RPMI7951 (cell line): ENCODE measurements at places on chromosomes 13 and 19.
A peak's percentile ranks its signal among the peaks of the same experiment; 100 is the strongest.

- no peak for DNase-seq
Observed at GRCh38 chr13:27408074-27408473, 16.3 kb upstream of the GTF3A start.

DNA sequence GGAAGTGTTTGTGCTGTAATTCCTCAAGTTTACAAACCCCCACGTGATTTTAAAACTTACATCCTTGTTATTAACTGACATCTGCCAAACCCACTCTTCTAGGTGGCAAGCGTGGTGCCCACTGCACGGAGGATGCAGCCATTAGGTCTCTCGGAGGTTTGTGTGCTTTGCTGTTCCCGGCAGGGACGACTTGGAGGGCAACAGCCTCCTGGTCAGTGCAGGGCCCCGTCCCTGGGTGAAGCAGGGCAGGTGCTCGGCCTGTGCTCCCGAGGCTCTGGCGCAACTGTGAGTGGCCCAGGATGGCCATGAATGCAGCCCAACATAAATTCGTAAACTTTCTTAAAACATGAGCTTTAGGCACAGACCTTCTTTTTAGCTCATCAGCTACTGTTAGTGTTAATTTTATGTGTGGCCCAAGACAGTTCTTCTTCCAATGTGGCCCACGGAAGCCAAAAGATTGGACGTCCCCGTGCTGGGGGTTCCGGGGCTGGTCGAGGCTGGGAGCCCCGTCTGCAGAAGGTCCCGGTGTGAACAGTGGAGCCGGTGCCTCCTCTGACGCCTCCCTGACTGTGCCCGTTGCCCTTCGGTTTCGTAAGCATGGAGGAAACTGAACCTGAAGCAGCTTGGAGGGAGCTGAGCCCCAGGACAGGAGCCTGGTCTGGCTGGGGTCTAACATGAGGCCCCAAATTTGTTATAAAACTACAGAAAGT, 11.9 kb downstream of the GAS6 start:
- no peak for DNase-seq

DNA sequence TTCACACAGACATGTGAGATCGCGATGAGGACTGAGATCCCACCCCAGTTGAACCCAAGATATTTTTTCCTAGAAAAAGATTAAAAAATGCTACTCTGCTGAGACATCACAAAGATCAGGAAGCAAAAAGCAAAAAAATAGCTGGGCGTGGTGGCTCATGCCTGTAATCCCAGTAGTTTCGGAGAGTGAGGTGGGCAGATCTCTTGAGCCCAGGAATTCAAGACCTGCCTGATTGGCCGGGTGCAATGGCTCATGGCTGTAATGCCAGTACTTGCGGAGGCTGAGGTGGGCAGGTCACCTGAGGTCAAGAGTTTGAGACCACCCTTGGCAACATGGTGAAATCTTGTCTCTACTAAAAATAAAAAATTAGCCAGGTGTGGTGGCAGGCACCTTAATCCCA, 1.1 kb downstream of the FUT3 start:
- DNase-seq: no peak

DNA sequence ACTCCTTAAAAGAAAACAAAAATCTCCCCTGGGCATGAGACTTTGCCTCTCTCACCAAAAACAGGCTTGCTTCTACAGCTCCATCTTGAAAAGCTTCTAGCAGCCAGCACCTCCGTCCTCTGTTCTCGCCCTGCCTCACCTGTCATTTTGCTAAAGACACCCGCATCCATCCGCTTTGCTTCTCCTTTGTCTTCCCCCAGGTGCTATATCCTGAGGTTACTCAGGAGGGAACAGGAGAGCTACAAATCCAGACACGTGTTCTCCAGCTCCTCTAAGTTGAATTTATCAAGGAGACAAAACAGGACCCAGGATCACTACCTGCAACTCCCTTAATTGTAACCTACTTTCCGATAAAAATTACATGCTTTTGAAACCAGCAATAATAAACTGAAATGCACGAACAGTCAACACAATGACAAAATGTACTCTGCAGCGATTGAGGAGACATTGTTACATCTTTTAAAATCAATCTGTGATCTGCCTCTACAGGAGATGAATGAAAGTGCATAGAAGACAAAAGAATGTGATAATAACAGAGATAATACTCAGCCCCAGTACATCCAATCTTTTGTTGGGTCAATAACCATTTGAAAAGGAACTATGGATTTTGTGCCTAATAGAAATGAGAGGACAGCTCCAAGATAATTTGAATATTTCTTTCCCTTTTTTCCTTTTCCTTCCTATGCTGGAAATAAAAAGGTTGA, 221.2 kb downstream of the DCLK1 start:
- no peak for DNase-seq

DNA sequence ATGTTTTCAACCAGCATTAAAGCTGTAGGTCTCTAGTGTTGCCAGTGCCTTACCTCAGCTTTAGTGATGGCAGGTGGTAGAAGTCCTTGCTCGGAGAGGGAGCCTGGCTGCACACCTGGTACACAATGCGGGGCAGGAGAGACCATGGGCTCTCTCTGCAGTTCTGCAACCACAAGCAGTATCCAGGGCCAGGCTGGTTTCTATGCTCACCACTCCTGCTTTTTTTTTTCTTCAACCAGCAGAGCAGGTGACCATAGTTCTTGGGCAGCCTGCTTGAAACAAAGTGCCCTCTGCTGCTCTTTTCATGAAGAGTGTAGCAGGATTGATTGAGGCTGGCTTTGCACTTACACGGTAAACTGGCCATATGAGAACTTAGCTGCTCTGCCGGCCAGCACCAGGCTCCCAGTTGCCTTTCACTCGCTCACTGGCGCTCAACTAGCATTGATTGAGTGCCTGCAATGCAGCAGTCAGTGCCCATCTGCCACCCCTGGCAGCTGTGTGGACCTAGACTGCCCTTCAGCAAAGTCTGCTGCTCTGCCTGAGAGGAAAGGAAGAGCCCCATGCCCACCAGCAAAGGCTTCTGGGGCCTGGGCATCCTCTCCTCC, 4.4 kb upstream of the CHAMP1 start:
- DNase-seq: no peak

- DNase-seq: no peak
Observed at GRCh38 chr13:44498969-44499368, 77.2 kb downstream of the TSC22D1 start.

GRCh38 chr19:1125601-1126467, 22.0 kb downstream of the GPX4 start:
- peak; percentile 70 for DNase-seq

DNA sequence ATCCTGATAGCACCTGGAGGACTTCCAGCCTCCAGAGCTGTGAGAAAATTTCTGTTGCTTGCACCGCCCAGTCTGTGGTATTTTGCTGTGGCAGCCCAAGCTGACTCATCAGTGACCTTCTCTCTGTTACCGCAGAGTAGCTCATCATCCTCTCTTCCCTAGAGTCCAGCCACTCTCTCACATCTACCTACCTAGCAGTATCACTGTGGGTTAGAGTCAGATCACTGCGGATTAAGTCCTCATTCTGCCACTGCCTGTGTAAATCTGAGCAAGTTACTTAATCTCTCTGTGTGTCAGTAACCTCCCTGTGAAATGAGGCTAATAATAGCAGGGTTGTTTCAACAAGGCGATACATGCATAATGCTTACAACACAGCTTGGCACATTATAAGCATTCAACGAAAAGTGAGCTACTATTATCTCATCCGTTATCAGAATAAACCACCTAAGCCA, 40.3 kb upstream of the USPL1 start:
- DNase-seq: peak; percentile 94

DNA sequence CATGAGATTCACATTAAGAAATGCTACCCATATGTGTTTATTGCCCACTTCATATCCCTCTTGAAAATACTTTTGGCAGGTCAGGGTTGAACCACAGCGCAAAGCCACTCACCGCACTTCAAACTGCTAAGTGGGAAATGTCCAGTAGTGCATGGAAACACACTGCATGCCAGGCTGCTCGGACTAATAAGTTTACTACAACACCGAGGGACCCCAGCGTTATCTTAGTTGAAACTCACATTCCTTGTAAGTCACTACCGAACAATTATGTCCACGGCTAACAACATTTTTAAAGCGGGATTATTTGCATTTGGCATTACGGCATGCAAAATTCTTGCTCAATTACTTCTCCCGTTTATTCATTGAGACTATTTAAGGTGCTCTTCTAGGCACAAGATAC, 4.0 kb downstream of the BRD4 start:
- no peak for DNase-seq

- DNase-seq: peak; percentile 40
Observed at GRCh38 chr13:100584896-100585295, 3.7 kb downstream of the GGACT start.

GRCh38 chr13:30748717-30749116, 13.4 kb downstream of the ALOX5AP start:
- DNase-seq: no peak

DNA sequence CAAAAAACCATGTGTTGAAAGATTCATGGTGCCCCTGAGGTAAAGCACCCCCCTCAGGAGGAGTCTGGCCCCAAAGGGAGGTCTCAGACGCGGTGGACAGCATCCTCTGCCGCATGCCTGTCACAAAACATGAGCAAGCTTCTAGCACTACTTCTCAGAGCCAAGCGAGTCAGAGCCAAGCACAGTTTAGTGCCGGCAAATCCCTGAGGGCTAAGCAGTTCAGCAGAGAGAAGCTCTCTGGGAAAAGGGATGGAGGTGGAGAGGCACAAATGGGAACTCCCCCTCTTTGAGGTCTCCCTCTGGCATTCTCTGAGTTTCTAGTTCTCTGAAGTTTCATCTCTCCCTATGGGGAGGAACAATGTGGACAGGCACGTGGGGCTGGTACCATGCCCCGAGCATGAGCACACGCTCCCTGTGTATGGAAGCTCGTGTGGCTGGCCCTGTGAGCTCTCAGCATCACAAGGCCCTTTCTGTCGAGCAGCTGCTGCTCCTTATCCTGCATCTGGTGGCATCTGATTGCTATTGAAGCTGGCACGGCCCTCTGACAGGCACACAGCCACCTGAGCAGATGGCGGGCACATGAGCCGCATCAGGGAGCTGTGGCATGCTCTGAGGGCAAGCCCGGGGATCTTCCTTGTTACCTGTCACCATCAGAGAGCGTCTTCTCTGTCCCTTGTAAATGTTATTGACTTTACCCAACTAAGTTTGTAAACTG, 325.1 kb downstream of the SLC7A1 start:
- no peak for DNase-seq

DNA sequence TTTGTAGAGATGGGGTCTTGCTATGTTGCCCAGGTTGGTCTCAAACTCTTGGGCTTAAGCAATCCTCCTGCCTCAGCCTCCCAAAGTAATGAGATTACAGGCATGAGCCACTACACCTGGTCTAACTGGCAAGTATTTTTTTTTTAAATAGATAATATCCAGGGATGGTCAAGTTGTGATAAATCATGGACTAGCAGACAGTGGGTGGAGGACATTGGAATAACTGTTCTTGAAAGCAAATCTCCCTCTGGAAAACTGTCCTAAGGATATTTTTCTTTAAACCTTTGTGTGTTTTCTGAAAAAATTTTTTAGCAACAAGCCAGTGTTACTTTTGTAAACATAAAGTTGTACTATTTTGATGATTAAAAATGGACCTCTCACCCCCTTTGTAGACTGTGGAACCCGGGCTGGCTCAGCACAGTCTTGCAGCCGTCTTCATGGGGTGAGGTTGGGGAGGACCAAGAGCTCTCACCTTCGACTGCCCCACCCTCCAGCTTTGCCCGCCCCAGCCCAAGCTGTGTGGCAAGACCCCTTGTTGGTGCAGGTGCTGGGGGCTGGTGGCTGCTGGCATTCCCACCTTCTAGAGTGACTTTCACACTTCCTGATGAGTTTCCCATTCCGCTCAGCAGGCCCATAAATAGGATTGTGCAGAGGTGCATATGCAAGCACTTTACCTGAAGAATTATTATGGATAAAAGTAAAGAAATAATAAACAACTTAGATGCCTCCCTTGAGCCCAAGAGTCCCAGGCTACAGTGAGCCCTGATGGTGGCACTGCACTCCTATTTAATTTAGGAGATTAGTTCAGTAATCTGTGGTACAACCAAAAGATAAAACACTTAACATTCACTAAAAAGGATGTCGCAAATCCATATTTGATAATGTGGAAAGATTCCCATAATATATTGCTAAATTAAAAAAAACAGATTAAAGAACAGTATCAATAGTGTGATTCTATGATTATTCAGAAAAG, 107.3 kb downstream of the GADD45B start:
- DNase-seq: no peak

- DNase-seq: no peak
Observed at GRCh38 chr13:91248249-91248648, 99.2 kb upstream of the MIR17HG start.

- peak; percentile 11 for DNase-seq
Observed at GRCh38 chr13:30394751-30395191, 27.5 kb upstream of the UBE2L5 start.

DNA sequence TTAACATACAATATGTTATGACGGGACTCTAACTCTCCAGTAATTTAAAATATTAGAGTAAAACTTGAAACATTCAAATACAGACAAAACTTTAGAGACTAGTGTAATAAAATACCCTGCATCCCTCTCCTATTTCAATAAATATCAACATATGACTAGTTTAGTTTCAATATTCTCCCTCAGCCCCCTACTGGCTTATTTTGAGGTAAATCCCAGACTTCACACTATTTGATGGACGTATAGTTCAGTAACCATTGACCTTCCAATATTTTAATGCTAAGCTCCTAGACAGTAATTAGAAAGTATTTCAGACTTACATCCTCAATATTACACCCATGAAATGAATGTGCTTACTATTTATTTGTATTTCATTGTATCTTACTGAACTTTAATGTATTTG, 180.7 kb upstream of the STARD13 start:
- DNase-seq: no peak

DNA sequence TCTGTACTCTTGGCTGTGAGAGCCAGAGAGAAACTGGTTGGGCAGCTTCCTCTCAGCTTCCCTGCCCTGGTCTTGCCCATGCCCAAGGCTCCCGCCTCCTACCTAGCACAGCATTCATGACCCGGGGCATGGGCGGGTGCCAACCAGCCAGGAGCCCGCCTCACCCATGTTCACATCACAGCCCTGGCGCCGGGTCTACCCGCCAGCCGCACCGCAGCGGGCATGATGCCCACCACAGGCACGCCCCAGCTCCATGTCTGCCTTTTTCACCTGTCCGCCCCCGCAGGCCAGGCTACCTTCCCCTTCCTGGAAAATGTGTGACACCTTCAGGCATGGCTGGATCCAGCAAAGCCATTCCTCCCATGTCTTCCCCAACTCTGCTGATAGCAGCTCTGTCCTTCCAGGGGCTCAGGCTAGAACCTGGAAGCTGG, 42.1 kb downstream of the PTPRS start:
- no peak for DNase-seq

DNA sequence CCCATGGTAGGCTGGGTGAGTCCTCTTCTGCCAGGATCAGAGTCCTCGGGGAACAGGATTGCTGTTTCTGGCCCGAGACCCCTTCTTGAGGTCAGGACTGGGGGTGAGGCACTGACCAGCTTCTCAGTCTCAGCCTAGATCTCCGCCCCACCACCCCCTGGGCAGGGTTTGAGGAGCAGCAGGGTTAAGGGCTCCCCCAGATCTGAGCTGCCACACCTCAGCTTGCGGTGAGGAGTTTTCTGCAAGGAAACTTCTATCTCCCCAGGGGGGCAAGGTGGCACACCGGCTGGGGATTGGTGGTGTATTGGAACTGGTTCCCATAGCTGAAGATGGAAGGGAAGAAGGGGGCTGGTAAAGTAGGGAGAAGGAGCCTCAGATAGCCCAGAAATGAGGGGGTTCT, 19.5 kb downstream of the CHST8 start:
- DNase-seq: no peak

GRCh38 chr13:99307648-99308339, 595 bp upstream of the GPR183 start:
- DNase-seq: peak; percentile 74
